ENCODE measurements at places on chromosomes 6 and 20.

- DNase-seq: no peak
Observed at GRCh38 chr20:31948008-31948407, 3.8 kb downstream of the PDRG1 start.

DNA sequence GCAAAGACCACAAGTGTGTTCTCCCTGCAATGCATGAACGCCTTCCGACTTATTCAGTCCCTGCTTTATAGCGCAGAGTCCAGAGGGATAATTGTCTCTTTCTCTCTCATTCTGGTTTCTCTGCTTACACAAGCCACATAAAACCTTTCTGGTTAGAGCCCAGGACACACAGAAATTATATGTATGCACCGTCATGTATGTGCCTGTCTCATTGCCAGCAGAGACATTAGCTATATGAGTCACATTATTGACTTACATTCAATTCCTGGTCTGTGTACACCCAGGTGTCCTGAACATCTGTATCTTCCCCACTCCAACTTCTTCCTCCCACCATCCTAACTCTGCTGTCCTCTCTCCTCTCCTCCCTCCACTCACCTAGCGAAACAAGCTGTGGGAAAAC lies 44.0 kb downstream of the LRFN2 start:
- no peak for DNase-seq

GRCh38 chr6:145903356-145904102 lies 60.6 kb downstream of the SHPRH start:
- no peak for DNase-seq

GRCh38 chr20:2538931-2539720 lies 2.8 kb downstream of the TMC2 start:
- no peak for DNase-seq

DNA sequence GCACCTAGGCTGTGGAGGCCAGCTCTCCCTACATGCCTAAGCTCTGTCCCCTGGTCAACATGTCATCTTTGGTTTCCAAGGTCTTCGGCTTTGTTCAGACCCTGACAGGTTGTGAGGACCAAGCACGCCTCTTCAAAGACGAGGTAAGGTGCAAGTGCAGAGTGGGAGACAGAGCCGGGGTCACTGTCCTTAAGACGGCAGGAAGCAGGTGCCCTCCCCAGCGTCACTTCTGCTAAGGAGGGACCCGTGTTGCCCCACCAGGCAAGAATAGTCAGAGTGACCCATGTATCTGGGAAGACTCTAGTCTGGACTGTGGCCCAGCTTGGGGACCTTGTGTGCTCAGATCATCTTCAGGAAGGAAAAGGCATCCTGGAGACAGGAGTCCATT lies 18.2 kb upstream of the SGK2 start:
- no peak for DNase-seq

GRCh38 chr6:11381801-11382513 lies 149.5 kb upstream of the NEDD9 start:
- DNase-seq: peak; percentile 71

GRCh38 chr20:53157443-53158408 lies 185.6 kb downstream of the TSHZ2 start:
- DNase-seq: no peak

- DNase-seq: no peak
Observed at GRCh38 chr20:49785149-49785851, 27.3 kb upstream of the SLC9A8 start.

GRCh38 chr6:21946298-21946783 lies 350.5 kb downstream of the PRL start:
- DNase-seq: no peak

DNA sequence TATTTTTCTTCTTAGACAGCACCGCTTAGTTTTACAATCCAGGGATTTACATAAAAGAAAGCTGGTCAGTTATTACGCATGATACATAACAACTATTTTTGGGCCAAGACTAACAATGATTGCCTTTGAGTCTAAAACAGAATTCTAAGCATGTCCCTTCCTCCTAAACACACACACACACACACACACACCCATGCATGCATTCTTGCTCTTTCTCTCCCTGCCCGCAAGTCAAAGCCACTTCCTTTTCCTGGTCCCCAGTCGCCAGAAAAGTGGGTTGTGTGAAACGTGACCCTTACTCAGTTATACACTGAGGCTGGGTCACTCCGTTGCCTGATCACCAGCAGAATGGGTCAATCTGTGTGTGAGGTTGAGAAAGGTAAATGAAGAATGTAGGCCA lies 31.4 kb downstream of the FYN start:
- DNase-seq: peak; percentile 54

DNA sequence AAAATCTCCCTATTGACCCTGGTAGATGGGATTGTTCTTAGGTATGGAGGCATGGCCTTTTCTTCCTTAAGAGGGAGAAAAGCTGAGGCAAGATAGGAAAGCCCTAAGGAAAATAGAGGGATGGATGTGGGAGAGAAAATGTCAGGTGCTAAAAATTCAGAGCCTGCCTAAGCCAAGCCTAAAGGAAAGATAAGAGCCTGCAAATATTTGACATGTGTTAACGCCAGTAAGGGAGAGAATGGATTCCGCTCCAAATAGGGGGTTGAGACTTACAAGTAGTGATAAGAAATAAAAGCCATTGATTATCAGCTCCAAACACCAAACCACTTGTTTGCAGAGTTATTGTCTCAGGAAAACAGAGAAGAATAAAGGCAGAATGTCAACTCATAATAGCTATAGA lies 533.6 kb downstream of the PTPRT start:
- DNase-seq: no peak

DNA sequence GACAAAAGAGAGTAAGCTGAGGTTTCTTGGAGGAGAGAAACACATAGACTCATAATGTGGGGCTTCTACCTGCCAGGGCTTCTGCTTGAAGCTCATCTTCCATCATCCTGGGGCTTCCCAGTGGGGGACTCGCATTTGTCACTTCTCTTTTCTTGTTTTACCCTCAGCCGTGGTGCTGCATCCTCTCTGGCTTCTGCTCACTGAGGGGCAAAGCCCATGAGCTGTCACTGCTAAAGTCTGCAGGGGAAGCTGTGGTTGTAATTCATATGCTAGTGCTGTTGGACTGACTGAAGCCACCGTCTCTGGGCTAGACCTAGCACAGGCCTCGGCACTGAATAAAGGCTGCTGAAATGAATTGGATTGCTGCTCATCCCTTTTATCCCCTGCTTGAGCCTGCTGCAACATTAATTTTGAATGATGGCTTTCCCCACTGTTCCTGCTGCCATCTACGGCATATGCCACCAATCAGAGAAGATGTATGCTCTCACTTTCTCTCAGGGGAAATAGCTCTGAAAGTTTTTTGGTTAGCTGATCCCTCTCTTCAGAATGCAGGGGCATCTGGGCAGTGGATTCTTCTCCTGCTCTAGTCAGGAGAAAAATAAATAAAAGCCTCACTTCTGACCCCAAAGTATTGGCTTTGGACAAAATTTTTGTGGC lies 568.4 kb upstream of the MAP3K7 start:
- DNase-seq: no peak

DNA sequence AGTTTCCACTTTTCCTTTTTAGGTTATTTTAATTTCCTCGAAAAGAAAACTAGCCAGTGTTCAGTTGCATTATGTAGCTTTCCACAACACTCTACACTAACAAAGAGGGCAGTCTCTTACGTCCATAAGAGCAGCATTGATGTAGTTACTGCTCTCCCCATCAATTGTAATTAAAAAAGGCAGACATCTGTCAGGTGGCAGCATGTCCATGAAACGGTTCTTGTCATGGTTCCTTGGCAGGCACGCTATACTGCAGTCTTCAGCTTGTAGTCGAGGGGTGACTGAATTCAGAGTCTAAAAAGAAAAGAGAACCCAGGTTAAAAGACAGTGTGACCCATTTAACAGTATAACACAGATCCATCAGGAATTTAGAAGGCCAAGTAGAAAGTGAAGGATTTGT lies 80.1 kb upstream of the THEMIS start:
- no peak for DNase-seq

- DNase-seq: no peak
Observed at GRCh38 chr6:136213853-136214252, 36.3 kb downstream of the MTFR2 start.

DNA sequence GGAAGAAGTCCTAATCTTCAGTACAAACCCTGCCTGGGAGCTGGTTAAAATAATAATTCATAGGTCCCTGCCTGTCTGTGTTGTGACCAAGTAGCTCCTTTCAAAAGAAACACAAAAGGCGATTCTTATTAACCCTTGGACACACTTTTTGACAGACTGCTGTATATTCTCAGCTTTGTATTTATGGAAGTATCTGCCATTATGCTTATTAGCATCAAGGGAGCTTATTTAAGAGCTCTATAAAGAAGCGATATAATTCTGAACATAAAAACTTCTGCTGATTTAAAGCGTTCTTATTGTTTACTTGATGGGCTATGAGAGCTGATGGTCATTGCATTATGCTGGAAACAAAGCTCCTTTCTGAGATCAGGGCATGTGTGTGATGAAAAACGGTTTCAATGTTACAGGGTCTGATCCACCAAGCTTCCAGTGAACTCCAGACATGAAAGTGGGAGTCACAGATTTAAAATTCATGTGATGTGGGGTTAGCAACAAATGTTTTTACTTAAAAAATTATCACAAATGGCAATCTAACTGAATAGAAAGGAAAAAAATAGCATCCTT lies 181.8 kb upstream of the PDE10A start:
- DNase-seq: no peak

DNA sequence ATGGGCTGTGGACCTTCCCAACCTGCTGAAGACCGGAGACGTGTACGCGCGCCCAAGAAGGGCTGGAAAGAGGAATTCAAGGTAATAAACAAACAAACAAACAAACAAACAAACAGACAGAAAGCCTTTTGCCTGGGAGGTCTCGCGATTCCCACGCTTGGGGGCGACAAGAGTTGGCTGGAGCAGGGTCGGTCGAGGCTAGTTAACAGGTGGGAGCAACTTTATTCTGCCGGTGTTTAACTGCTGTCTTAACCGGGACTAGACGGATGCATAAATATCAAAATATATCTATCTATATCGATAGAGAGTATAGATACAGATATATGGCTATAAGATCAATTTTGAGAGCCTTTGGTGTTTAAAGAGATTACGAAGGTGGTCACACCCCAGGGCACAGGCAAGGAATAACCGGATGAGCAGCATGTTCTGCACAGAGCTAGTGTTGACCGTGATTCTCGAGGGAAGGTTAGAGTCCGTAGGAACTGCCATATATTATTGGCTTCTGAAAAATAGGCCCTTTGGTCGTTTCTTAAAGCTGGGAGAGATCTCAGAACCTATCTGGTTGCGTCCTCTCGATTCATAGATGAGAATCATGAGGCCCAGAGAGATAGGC lies 514 bp downstream of the STMND1 start:
- DNase-seq: no peak

GRCh38 chr6:41502917-41503671 lies 43.1 kb upstream of the FOXP4 start:
- DNase-seq: no peak

GRCh38 chr20:32019563-32020463 lies 9.6 kb downstream of the CCM2L start:
- DNase-seq: no peak

GRCh38 chr20:57473246-57474048 lies 51.5 kb downstream of the CTCFL start:
- no peak for DNase-seq

GRCh38 chr20:48984575-48985219 lies 61.4 kb upstream of the CSE1L start:
- no peak for DNase-seq

DNA sequence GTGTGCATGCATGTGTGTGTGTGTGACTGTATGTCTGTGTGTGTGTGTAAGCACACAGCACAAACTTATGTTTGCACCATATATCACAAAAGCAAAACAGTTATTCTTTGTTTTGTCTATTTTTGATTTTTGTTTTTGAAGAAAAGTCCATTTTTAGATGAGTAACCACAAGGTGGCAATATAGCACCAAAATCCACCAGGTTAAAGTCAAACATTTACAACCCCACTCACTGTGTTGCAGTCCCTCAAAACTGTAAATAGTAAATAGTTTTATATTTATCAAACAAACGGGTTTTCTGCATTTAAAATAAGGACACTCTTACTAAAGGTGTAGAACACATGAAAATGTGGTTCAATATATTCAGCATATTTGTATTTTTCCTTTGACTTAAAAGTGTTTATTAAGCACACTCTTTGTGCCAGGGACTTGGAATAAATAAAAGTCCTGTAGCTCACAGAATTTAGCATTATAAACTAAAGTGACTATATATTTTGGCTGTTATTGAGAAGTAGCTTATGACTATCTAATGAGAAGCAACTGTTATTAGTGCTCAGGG lies 118.5 kb downstream of the GFRAL start:
- no peak for DNase-seq

GRCh38 chr6:31559958-31560696 lies 12.0 kb upstream of the LTA start:
- no peak for DNase-seq

DNA sequence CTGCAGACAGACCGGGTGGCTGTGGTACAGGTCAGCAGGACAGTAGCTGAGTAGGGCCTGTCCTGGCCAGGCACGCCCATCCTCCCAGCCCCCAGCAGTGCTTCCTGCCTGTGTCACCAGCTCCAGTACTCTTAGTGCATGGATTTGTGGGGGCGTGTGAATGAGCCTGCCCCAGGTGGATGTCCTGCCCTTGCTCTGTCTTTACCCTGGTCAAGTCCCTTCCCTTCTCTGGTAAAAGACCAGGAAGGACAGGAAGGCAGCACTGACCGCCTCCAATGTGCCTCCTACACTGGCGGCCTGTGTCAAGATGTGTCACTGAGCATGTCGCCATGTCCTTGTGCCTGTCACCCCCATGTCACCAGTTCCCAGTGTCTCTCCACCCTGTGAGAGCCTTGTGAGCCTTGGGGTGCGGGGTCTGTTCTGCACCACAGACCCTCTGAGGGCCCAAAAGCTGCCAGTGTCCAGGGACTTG lies 11.9 kb downstream of the TEAD3 start:
- no peak for DNase-seq

- DNase-seq: no peak
Observed at GRCh38 chr6:87671555-87672029, 30.4 kb downstream of the AKIRIN2 start.

GRCh38 chr6:45966797-45967196 lies 48.9 kb downstream of the CLIC5 start:
- DNase-seq: no peak

GRCh38 chr6:125406741-125407140 lies 105.0 kb upstream of the HDDC2 start:
- no peak for DNase-seq

DNA sequence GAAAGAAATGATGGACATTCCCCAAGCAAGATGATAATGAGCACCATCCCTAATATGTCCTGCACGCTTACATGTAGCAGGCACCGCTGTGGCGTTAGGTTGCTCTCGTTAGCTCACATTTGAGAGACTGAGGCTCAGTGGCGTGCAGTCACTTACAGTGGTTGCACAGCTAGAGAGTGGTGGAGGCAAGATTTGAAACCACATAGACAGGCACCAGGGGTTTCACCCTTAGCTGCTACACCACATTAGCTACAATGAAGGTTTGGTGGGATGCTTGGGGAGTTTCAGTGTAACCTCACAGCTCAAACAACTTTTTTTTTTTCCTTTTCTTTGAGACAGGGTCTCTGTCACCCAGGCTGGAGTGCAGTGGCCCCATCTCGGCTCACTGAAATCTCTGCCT lies 3.7 kb downstream of the COX4I2 start:
- DNase-seq: no peak

GRCh38 chr20:44644230-44644617 lies 7.3 kb downstream of the ADA start:
- no peak for DNase-seq

GRCh38 chr6:105892577-105893262 lies 193.4 kb upstream of the PRDM1 start:
- no peak for DNase-seq

GRCh38 chr6:161139766-161140553 lies 133.9 kb downstream of the AGPAT4 start:
- DNase-seq: no peak

All from activated T-helper 2 cell treated with anti-CD3 and anti-CD28 coated beads, Interferon-gamma antibody, Interleukin-2, Interleukin-4, amounts not matched to agents 10 μg/mL and 5 μg/mL and 100 μg/mL, durations not matched to agents 14 hours and 24 hours and 36 hours (primary cell).